Stimulated activated CD8-positive, alpha-beta memory T cell treated with anti-CD3 and anti-CD28 coated beads, Interleukin-4, amount 100 ng/mL, for 48 hours (primary cell): ENCODE measurements at places on chromosomes 11 and 22.

- DNase-seq: no peak
Observed at GRCh38 chr11:85531191-85531897, 95.8 kb downstream of the DLG2 start.

GRCh38 chr22:37053310-37054055, 1.9 kb downstream of the KCTD17 start:
- DNase-seq: no peak

- DNase-seq: no peak
Observed at GRCh38 chr22:32587449-32587848, 112.8 kb downstream of the FBXO7 start.

DNA sequence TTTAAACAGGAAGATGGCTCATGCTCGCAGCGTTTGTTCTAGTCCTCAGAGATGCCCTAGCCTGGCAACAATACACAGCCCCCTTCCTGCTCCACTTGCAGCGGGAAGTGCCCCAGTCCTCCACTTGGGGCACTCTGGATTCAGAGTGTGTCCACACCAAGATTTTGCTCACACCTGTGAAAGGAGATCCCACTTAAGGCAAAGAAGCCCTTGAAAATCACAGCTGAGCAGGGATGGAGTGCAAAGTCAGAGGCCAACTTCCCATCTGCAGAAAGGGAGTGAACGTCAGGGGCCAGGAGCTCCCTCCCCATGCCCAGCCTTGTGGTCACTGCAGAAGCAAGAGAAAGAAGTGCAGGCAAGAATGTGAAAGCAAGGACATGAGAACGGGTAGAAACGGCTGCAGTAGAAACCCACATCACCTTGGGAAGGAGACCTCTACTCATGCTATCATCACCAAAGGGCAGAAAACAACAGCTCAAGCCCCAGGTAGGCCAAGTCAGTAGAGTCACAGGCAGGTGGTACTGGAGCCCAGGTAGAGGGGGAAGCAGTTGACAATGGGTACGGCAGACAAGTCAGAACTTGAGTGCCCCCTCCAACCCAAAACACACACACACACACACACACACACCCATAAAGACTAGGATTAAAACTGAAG, 157.4 kb downstream of the BUD13 start:
- DNase-seq: no peak

DNA sequence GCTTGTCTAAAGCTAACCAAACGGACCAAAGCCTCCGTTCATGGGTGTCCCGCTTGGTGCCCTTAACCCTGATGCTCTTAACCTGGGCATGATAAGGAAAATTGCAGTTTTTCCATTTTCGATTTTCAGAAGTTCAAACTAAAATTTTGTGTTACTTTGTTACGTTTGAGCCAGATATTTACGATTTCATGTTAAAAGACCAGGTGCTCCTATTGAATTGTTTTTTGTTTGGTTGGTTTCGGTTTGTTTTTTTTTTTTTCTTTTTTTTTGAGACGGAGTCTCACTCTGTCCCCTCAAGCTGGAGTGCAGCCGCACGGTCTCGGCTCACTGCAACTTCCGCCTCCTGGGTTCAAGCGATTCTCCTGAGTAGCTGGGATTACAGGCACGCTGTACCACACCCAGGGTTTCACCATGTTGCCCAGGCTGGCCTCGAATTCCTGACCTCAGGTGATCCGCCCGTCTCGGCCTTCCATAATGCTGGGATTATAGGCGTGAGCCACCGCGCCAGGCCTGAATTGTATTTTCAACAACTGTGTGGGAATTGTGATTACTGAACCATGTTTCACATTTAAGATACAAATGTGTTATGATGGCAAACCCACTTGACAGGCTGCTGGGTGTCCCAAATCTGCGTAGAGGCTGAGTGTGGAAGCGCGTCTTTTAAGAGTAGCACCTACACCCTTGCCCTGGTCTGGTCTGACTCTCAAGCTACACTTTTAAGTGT, 864 bp upstream of the USP28 start:
- no peak for DNase-seq

GRCh38 chr11:14388352-14388751, 29.4 kb upstream of the RRAS2 start:
- no peak for DNase-seq

- DNase-seq: no peak
Observed at GRCh38 chr11:13291800-13292199, 14.2 kb downstream of the BMAL1 start.

DNA sequence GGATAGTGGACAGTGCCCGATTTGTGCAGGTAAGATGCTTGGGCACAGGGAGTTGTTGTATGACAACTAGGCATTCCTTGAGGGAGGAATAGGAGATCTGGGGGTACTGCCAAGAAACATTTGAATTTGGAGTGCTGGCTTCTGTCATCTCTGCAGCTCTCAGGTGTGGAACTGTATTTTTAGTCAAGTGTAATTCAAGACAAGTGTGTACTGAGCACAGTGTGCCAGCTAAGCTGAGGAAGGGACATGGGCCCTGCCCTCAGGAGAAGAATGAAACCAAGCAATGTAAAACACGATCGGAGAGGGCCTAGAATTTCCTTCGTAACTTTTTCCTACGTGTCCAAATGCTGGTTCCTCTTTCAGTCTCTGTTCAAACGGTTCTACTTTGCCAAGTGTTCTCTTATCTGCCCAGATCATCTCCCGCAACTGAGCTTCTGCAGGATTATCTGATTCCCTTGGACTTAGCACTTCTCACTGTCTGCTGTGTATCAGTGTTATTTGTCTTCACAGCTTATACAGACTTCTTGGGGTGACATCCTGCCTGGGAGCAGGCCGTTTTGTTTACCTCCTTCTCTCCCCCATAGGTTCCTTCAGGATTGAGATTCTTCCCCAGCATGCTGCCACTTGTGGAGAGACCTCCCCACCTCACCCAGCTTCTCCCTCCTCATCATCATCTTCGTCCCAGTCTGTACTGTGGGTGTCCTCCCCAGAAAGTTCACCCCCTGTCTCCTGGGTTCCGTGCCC, 27.6 kb downstream of the ART5 start:
- DNase-seq: no peak

- DNase-seq: no peak
Observed at GRCh38 chr11:65592858-65593517, 2.6 kb downstream of the KCNK7 start.

GRCh38 chr22:41512421-41513194, 31.7 kb downstream of the POLR3H start:
- DNase-seq: no peak

DNA sequence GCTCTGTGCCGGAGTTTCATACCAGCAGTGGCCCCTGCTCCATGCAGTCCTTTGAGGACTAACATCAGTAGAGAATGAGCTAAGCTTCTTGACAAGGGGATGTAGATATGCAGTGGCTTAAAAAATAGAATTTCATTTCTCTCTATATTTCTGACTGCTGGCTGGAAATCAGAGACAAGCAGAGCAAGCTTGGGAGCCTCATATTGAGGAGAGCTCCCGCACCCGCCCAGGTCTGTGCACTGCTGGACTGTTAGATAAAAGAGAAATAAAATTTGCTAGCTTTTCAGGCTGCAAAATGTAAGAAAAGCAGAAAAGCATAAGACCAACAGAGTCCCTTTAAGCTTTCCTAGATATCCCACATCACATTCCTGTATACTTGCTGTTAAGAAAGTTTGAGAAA, 31.4 kb downstream of the MMP7 start:
- DNase-seq: no peak

DNA sequence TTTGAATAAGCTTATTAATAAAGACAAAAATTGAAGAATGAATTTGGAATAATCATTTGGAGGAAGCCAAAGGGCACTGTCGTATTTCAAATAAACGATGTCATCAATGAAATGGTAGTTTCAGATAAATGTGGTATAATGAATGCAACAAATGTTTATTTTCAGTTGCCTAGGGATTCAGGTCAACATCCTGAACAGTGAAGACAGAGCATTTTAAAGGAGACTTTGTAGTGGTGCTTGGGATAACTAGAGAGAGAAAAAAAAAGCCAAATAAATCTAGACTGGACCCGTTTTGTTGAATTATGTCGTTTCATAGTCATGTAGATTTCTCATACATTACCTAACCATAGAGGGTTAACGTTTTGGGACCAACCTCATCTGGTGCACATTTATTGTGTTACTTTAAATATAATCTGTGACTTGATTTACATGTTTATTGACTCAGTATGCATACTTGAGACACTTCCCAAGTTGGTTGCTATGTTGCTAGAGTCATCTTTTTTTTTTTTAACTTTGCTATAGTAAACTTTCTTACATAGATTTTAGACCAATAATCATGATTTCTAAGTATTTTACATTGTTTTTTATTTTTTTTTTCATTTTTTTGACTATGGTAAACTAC, 111.1 kb downstream of the NCAM1 start:
- no peak for DNase-seq

DNA sequence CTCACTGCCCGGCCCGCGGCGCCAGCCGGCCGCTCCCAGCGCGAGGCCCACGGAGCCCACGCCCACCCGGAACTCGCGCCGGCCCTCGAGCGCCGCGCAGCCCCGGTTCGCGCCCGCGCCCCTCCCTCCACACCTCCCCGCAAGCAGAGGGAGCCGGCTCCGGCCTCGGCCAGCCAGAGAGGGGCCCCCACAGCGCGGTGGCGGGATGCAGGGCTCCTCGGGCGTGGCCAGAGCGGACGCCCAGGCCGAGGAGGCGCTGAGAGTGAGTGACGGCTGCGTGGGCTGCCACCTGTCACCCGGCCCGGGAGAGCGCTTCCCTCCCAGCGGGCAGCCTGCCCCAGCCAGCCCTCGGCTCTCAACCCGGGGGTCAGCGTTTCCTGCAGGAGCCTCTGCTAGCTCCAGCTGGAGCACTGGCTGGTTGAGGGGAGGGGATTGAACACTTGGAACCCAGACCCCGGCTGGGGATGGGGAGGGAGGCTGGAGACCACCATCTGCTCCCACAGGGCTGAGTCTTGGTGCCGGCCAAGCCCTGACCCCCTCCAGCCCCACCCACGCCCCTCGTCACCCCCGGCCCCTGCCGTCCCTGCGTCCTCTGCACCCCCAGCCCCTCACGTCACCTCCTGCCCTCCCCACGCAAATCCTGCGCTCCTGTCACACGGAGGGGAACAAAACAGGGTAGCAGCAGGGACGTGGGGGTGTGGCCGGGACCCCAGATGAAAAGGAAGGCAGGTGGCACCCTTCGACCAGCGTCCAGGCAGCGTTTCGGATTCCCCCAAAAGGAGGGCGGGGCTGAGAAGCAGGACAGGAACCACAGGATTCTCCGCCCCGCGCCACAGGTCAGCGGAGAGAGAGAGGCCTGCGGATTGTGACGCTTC, 157.0 kb downstream of the BRD1 start:
- DNase-seq: peak; percentile 60

DNA sequence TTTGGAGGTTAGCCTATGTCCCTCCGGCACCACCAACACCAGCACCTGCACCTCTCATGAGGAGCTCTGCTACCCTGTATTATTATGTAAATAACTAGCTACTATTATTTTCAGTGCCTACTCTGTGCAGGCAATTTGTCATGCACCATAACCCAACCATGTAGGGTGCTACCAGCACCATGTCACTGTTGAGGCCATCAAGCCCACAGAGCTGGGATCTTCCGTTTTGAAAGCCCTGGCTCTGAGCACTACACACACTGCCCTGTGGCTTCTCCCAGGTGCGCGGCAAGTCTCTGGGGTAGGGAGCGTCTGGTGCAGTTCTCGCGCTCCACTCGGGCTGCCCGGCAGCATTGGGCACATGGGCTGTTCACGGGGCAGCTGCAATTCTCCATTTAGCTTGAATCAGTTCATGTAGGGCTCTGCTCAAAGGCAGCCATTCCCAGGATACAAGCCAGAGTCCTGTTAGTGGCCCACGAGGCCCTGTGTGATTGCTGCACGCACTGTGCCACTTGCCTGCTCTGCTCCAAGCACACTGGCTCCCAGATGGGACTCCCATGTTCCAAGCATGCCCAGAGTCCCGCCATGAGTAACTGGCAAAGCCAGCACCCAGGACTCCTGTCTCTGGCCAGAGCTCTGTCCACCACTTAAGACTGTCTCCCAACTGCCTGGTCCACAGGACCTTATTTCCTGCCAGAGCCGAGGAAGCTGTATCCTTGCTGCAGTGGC, 42.5 kb upstream of the CDON start:
- DNase-seq: no peak

GRCh38 chr11:80365076-80365725, 924.4 kb upstream of the TENM4 start:
- DNase-seq: no peak

DNA sequence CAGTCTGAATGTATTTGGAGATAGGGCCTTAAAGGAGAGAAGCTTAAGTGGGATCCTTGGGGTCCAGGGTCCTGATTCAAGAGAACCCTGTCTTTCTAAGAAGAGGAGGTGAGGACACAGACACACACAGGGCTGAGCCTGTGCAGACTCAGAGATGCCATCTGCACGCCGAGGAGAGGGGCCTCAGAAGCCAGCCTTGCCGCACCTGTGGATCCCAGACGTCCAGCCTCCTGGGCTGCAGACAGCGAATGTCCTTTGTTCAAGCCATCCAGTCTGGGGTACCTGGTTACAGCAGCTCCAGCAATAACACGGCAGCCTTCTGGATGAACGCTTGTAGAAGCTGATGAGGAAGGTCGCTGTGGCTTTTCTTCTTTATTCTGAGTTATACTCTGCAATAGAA, 1086.1 kb downstream of the BRD1 start:
- DNase-seq: no peak

- DNase-seq: no peak
Observed at GRCh38 chr11:6925636-6926207, 504 bp upstream of the ZNF215 start.

- no peak for DNase-seq
Observed at GRCh38 chr22:48515571-48516200, 1312.0 kb downstream of the BRD1 start.

DNA sequence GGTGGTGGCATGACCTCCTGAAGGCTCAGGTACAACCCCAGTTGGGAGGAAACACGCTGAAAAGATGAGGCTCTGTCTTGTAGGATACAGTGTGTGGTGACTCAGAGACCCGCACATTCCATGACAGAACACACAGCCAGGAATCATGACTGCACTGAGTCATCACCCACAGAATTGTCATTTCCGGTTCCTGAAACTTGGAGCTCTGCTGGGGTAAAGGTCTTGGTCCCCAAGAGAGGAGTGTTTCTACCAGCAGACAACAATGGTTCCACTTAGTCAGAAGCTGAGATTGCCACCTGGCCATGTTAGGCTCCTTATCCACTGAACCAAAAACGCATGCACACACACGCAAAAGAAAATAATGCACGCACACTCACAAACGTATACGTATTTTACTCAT, 31.5 kb upstream of the CYB5R3 start:
- peak; percentile 28 for DNase-seq
